ENCODE measurements at places on chromosomes 3 and 15.

- DNase-seq, result no peak
These were observed 18.7 kb downstream of the ATP13A3 start for GRCh38 chr3:194468086-194468485.

DNA sequence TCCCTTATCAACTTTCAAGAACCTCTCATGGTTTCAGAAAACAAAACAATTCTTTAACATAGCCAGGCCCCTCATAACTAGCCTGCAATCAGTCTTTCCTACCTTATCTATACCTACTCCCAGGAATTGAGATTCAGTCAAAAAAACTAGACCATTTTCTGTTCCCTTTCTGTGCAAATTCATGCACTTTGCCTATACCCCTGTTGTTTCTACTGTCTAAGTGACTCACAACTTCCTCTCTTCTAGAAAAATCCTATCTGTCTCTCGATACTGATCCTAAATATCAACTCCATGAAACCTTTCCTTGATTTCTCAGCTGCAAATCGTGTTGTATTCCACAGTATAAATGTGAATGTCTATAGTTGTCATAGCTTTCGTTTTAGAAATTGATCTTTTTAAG is 10.9 kb upstream of the IL1RAP start:
- no peak for DNase-seq

DNA sequence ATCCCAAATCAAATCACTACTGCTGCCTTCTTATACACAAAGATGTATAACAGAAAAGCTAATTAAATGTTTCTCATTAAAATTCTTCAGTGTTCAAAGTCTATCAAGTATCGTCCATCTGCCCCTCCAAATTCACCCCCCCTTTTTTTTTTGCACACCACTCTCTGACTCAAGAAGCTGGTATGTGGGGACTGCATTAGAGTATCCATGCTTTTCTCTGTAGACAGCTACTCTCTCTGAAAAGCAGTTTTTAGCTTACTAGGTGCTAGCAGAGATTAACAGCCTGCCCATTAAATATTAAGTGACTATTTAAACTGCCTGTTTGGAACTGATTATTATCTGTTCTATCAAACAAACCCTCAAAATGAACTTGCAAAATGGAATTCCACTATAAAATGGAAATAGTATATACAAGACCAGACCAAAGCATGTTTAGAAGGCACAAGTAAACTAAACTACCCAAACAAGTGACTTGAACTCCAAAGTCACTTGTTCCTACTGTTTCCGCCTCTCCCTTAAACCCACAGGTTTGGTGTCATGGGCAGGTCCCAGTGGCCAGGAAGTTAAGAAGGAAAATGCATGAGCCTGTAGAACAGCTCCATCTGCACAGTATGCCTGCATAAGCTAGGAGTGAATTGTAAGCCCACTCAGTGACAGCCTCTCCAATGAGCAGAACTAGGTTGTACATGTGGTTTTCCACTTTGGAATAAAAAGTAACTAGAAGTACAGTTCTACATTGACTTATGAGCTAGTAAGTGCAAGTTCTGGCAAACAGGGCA is 32.5 kb downstream of the GBE1 start:
- DNase-seq, result no peak

DNA sequence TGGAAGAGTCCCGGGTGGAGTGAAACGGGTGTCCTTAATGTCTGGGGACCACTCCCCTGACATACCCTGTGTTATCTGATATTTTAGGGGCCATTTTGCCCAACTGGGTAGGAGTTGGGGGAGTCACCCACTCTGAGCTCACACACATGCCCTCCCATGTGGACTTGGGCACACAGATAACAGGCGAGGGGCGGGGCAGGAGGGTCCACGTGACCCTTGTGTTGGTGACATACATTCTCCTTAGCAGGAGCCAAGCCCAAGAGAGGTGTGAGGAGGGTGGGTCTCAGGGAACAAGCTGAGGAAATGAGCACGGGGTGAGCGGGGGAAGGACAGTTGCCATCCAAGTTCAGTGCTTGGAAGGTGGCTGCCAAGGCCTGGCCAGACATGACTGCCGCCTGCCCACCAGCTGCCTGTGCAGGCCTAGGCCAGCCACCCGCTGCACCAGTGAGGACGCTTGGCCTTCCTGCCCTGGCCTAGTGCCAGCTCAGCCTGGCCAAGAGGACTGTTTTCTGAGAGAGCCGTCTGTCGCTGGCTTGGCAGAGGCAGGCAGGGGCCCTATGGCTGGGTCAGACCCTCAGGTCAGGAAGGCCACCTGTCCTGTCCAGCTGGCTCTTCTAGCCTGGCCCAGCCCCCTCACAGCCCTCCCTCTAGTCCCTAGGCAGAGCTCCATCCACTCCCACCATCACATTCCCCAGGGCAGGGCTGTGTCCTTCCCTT is 31.3 kb upstream of the TMEM115 start:
- peak; percentile 8 for DNase-seq

DNA sequence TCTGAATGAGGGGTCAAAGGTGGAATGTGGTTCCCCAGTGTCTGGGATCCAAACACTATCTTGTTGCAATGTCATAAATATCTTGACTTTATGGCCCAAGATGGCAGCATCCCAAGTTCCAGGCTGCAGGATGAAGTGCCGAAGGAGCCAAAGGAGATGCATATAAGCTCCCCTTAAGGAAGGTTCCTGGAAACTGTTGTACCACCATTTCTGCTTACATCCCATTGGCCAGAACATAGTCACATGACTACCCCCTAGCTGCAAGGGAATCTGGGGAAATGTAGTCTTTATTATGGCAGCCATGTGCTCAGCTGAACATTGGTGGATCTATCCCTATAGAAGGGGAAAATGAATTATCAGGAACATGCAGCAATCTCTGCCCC is 54.3 kb downstream of the BDH1 start:
- no peak for DNase-seq

All from caudate nucleus (tissue), 63 donors.